ENCODE measurements at places on chromosomes 13 and 19.

- DNase-seq: peak; percentile 70
Observed at GRCh38 chr13:33052506-33053280, 36.5 kb downstream of the KL start.

- DNase-seq: no peak
Observed at GRCh38 chr19:9875031-9875627, 40.0 kb downstream of the PIN1 start.

- DNase-seq: no peak
Observed at GRCh38 chr13:22945321-22946226, 235.2 kb upstream of the SGCG start.

DNA sequence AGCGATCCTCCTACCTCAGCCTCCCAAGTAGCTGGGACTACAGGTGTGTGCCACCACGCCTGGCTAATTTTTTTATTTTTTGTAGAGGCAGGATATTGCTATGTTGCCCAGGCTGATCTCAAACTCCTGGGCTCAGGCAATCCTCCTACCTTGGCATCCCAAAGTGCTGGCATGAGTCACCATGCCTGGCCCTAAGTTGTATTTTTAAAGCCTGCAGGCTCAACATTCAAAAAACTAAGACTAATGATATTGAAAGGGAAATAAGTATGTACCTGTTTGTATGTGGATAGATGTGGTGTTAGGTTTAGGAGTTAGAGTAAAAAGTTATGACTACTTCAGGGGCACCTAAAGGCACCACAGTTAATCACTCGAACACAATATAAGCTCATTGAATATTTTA lies 5.4 kb upstream of the IPO5 start:
- no peak for DNase-seq

DNA sequence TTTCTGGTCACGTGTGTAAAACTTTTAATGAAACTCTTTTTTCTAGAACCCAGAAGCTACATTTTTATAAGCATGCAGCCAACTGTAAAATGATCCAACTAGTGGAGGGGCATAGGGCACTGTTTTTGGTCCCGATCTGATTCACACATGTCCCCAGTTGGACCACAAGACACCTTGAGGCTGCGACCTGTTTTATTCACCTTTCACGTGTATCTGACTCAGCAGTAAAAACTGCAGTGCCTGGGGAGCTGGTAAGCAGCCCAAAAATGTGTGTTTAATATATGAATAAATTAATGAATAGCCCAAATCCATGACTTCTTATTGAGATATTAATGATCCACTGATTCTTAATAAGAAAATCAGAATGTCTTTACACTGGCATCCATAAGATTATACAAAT lies 140.4 kb downstream of the COL4A1 start:
- no peak for DNase-seq

- DNase-seq: peak; percentile 72
Observed at GRCh38 chr13:34161931-34162543, 344.1 kb downstream of the RFC3 start.

DNA sequence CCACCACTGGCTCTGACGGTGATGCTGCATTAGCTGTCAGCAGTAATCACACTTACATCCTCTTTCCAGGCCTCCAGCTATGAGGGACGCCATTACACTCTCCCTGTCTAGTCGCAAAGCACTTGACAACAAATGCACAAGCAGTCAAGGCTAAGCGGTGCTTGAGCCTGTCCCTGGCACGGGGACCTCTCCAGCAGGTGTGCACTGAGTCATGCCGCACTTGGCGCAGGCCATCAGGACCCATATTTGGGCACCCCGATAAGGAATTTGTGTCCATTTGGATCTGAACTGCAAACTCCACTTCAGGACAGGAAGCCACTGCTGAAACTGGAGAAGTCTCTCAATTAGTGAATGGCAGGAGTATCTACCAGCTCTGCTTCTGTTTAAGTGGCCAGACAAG lies 301.9 kb upstream of the OBI1 start:
- DNase-seq: no peak

DNA sequence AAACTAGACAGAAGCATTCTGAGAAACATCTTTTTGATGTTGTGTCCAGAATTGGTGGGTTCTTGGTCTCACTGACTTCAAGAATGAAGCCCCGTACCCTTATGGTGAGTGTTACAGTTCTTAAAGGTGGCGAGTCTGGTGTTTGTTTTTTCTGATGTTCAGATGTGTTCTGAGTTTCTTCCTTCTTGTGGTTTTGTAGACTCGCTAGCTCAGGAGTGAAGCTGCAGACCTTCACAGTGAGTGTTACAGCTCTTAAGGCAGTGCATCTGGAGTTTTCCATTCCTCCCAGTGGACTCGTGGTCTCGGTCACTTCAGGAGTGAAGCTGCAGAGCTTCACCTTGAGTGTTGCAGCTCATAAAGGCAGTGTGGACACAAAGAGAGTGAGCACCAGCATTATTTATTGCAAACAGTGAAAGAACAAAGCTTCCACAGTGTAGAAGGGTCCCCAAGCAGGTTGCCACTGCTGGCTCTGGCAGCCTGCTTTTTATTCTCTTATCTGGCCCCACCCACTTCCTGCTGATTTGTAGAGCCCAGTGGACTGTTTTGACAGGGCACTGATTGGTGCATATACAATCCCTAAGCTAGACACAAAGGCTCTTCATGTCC lies 1820.8 kb downstream of the UQCRFS1 start:
- DNase-seq: no peak

DNA sequence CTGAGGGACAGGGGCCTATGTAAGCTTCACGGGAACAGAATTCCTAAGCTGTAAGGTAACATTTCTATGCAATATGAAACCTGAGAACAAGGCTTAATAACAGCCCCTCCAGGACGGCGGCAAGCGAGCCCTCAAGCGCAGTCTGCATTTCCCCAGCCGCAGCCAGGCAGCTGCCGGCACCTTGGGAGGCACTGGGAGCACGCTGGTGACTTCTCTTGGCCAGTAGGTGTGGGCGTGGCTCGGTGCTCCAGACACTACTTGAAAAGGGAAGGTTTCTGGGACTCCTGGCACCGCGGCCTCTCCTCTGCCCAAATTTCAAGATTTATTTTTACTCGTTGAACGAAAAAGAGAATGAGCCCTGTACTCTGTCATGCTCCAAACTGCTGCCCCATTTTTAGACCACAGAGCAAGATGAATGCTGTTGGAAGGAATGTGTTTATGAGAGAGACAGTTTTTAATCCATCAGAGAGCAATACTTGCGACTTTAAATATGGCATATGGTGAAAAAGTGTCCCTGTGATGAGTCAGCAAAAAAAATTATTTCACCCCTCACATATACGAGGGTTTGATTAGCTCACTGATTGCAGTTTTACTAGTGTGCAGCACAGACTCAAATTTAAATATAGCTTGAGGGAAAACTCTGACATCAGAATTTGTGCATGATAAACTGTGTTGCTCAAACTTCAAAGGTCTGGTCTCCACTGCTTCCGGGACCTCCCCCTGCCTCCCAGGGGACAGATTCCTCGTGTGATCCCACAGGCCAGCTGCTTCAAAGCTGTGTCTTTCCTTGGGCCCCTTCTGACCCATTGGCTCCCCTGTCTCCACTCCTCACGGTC lies 81.2 kb downstream of the COL4A2 start:
- peak; percentile 91 for DNase-seq

DNA sequence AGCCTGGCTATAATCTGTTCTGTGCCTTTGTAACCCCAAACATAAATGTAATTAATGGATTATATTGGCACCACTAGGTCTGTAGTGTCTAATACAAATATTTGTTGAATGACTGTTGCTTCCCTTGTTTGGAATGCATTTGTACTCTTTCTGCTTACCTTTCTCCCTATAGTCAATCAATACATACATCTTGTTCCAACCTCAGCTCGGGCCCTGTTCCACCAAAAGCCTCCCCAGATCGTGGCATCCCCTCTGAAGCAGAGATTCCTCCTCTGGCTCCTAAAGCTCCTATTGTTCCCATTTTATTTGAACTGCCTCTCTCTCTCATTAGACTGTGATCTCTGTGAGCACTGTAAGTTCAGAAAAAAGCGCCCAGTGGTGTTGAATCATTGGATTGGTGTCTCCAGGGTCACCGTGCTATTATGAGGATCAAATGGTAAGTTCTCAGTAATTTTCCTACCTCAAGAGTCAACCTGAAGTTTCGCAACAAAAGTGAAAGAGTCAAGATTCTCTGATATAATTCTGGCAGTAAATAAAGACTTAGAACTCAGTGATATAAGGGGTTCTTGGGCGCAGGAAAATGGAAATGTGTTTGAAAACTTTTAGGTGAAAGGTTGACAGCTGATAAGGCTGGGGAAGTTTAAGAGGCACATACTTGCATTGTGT lies 151.5 kb downstream of the KLF5 start:
- DNase-seq: no peak

DNA sequence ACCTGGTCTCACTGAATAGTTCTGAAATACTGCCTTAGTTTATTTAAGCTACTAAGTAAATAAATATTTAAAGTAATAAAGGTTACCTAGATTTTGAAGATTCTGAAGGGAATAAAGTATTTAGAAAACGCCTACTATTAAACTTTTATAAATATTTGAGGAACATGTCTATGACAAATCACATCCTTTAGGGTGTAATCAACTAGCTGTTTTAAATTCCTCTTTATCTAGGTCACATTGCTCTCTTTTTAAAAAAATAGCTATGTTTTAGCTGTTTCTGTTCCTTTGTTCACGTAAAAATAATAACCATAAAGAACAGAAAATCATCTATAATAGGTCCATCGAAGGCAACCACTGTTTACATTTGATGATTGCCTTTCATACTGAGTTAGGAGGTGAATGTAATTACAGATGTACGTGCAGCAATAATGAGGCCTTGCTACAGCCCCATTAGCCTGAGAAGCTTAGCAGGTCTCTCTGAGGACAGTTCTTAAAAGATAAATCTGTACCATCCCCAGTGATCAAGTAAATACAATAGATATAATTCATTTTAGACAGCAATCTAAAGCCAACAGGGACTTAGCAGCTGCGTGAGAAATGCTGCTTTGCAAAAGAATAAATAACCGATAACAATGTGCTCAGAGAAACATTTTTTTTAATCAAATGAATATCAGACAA lies 449.5 kb downstream of the LIG4 start:
- peak; percentile 23 for DNase-seq

DNA sequence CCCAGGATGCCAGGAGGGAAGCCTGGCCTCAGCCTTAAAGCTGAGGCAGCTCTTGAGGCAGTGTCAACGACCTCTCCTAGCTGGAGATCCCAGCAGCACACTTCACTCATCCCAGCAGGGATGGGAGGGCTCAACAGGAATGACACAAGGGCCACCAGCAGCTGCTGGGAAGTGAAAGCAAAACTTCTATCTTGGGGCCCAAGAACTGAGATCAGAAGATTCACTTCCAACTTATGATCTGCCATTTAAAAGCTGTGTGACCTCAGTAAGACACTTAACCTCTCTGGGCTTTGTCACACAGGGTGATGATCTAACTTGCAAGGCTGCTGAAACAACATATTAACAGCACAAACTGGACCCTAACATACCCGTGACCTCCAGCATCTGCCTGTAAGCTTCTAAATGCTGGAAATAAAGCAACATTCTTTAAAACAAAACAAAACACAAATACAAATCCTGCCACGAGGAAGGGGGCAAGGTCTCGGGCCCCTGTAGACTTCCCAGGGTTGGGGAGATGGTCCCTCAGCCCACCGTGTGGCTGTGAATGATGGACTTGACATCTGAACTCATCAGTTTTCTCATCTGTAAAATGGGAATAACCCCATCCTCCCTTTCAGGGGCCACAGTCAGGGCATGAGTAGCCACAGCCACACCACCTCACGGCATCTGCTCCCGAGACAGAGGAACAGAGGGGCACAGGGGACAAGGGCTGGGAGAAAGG lies 22.7 kb downstream of the ELL start:
- DNase-seq: no peak

- DNase-seq: no peak
Observed at GRCh38 chr19:47520839-47521238, 6.0 kb upstream of the NAPA start.

DNA sequence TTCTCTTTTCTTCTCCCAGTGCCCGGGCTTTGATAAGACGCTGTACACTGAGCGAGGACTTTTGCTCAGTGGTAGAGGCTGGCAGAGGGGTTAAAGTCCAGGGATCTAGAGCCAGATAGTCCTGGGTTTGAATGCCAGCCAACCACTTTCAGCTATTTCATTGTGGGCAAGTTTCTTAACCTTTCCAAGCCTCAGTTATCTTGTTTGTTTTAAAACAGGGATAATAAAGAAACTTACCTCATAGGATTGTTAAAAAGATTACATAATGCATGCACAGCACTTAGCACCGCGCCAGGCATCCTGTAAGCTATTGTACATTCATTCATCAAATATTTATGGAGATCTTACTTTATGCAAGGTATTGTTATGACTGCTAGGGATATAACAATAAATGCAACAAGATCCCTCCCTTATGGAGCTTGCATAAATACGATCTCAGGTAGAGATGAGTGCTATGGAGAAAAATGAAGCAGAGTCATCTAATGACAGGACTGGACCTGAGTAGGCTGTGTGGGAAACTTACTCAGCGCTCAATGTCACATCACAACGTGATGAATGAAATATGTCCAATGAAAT lies 70.8 kb downstream of the LNX2 start:
- no peak for DNase-seq

- DNase-seq: no peak
Observed at GRCh38 chr13:97615266-97615665, 181.3 kb downstream of the RAP2A start.

DNA sequence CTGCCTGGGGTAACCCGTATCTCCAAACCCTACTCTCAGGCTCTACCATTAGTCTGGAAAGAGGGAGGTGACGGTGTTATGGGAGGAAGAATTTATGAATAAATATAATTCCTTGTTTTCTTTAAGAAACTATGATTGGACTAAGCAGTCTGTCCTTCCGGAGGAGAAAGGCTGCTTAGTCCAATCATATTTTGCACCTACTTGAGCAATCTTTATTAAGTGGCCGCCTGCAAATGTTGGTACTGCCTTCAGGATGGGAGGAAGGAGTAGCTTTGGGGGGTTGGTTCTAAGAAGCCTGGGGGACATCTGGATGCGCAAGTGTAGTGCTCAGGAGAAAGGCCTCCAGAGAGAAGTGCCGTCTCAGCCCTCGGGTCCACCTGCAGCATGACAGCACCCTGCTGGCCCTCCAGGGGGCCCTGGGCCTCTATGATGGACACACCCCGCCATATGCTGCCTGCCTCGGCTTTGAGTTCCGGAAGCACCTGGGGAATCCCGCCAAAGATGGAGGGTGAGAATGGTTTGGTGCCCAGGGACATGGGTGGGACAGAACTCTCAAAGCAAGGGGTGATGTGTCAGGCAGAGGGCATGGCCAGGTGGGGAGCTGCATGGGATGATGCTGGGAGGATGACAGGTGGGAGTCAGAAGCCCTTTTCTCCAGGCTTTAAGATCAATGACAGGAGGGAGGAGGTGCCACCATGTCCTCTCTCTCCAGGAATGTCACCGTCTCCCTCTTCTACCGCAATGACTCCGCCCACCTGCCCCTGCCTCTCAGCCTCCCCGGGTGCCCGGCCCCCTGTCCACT lies 4.1 kb downstream of the ACP4 start:
- DNase-seq: no peak

- no peak for DNase-seq
Observed at GRCh38 chr13:45219123-45219891, 18.5 kb upstream of the KCTD4 start.

DNA sequence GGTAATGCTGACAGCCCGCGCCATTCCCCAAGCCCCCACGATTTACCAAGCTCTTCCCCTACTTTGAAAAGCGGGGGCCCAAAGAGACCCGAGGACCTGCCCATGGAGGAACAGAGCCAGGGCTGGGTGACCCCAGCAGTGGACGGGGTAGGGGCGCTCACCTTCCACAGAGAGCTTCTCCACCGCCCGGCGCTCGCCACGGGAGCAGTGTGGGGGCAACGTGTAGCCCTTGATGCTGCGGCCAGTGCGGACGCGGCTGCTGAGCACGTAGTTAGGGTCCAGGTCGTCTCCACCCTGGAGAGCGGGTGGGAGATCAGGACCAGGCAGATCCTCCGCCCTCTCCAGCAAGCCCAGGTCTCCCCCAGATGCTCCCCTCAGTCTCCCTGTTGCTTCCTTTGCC lies 7.4 kb downstream of the CKM start:
- no peak for DNase-seq

Measured in fibroblast of upper back skin (primary cell).